ENCODE measurements at places on chromosomes 3 and 15. TPM values are rescaled to one million over a fixed set of nuclear protein-coding genes. Genes with fewer than 3 reads are reported as not detected.

The AP4E1 gene
- total RNA-seq, result 8.0 TPM

DNA sequence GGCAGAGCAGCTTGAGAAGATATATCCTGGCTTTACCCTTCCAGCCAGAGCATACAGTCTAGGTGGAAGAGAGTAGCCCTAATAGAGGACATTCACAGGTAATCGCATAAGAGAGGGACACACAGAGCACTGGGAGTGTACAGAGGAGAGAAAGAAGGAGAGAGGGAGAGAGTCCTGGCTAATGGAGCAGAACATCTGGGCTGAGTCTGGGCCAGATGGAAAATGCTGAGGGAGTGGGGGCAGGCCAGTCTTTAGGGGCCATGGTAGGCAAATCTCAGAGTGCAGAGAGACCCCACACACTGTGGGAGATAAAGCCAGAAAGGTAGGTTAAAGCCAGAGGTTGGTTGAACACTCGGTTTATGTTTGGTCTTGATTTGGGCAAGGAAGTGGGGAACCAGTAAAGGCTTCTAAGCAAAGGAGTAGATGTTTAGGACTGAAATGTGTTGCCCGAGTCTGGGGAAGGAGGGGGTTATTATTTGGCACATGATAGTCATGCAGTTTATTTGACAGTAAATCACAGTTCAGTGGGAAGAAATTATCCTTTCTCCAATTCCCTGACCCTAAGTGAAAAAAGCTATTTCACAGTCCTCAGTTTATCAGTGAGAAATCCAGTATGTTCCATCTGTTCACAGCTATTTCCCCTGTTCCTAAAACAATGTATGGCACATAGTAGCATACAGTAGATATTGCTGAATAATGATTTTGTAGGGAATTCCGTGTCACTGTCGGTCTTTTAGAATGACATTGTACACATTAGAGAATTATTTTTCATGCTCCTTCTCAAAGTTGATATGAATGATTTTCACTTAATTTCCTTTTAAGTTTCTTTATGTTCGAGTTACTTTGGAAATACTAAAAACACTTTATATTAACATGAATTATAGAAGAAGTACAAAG, 45.7 kb downstream of the PDHB start:
- DNase-seq, result no peak

GRCh38 chr3:39013289-39013688, 38.5 kb downstream of the SCN11A start:
- DNase-seq, result no peak

The STAC gene
- 0.30 TPM for total RNA-seq

DNA sequence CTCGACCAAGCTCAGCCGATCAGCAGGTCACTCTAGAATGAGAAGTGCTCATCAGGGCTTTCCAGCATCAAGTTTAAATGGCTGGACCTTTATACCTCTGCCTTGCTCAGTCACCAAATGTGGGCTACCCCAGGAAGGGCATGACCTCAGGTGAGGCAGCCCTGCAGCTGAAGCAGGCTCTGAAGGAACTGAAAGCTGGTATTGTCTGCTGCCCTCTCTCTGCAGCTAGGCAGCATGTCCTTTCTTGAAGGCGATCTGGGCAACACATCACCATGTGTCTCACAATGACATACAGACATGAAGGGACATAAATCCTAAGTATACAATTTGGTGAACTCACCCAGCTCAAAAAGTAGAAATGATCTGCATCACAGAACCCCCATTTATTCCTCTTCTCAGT, 38.7 kb upstream of the ARID3B start:
- no peak for DNase-seq

DNA sequence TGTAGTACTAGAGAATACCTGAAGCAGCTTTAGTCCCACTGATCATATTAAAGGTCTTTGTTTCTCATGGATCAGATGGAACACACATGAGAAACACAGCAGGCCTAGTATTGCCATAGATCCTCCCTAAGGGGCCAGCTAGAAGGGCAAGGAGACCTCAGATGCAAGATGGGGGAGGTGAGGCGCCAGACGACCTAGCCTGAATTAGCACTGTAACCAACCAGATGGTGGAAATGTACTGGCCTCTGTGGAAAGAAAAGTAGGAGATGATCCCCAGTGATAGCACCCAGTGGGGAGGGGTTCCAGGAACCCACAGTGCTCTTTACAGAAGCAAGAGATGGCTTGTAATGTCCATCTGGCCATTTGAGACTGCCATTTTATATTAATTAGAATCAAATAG, 138.2 kb upstream of the ZNF385D start:
- no peak for DNase-seq

The GPR156 gene
- not detected for total RNA-seq

DNA sequence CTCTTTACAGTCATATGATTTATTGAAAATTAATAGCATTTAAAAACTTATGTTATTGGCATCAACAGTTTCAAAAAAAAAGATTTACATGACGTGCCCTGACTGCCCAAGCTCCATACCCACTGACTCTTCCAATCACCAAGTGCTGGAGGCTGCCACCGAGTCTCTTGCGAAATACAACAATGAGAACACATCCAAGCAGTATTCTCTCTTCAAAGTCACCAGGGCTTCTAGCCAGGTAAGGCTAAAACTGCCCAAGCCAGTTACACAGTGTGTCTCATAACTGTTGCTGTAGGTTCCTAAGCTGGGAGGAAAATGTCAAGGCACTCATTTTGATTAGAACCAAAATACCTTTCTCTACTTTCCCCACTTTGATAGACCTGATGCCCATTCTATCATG, 4.5 kb downstream of the FETUB start:
- DNase-seq, result no peak

The SCAANT1 gene
- total RNA-seq, result not detected

- DNase-seq, result no peak
Observed at GRCh38 chr3:9416139-9416780, 18.8 kb downstream of the SETD5 start.

DNA sequence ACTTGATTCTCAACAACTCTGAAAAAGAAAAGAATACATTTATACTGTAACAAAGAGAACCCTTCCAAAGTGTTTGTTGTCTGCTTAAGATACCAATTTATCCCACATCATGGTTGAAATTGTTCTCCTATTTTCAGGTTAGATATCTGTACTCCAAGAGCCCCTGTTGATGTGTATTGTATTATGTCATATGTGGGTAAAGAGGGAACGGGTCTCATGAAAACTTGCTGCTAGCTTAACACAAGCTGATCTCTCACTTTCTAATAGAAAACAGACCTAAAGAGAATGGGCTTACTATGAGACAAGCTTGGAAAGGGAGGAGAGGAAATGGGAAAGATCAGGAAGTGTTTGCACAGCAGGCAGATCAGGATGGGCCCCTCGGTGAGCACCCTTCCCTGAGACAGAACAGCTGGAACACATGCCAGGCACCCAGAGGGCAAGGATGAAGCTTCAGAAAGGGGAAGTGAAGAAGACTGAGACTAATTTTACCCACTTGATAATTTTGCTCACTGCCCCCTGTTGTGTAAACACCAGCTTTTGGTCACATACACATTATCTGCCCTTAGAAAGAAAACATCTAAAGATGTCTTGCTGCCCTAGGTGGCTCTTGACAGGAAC, 747.9 kb upstream of the CCDC54 start:
- no peak for DNase-seq

DNA sequence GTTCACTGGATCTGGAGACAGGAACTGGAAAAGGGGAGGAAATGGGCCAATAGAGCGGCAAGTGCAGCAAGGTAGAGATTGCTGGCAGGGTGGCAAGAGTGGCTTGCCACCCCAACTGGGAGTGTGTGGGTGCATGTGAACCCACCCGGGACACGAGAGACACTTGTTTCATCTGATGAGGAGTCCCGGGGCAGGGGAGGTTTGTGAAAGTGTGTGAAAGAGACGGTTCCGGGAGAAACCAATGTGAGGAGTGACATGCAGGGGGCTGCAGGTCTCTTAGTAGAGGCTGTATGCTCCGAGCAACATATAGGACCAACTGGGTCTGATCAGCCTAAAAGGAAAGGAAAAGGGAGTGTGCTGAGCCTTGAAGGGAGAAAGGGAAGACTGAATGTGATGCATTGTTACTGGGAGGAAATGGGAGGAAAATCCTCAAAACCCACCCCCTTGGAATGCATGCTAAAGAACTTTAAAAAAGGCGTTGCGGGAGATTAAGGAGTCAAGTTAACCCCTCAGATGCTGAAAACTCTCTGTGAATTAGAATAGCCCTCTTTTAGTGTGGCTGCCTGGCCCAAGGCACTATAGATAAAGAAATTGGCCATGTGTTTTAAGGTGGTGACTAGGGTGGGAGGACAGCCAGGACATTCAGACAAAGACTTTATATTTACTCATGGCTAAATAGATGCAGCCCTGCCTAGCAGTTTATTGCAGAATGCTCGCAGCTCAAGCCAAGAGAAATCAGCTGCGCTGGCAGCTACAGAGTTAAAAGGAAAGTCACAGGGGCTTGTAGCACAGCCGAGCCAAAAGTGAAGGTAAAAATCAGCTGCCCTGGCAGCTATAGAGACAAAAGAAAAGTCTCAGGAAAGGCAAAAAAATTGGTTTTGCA, 9.1 kb upstream of the SLC9C1 start:
- no peak for DNase-seq

DNA sequence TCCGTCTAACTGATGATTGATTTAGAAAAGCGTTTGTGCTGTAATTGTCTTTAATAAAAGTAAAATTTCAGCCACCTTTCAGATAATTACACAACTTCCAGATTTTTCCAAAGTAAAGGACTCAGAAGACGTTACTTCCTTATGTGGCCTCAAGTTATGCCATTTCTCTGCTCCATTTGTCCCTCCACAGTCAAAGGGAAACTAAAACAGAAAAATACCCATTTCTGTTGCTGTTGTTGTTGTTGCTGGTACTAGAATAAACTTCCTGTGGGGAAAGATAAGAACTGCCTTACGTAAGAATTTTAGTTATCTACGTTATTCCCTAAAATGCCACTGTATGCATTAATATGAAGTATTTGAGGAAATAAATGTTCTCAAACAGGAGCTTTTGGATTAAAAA, 153.9 kb downstream of the P3H2 start:
- DNase-seq, result no peak

GRCh38 chr3:52537726-52538421, 1.5 kb downstream of the UQCC5 start:
- DNase-seq, result no peak

GRCh38 chr3:128276577-128277183, 123.4 kb downstream of the EEFSEC start:
- DNase-seq, result no peak

DNA sequence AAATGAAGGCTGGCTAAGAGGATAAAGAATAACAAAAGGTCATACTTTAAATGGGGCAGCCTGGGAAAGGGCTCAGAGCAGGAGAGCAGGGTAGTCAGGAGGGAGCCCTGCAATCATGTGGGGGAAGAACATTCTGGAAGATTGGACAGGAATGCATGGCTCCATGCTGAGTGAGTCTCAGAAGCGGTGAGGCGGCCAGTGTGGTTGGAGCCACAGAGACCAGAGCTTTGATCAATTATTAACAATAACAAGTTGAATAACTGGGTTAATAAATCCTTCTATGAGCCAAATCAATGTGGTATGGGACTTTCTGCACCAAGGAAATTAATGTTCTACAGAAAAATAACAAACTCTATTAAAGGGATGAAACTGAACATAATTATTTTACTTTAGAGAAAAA, 57.9 kb upstream of the DCUN1D1 start:
- DNase-seq, result no peak

The AADACL2 gene
- not detected for total RNA-seq

The GATA2 gene
- 11.0 TPM for total RNA-seq

The BSN gene
- 0.55 TPM for total RNA-seq

- DNase-seq, result no peak
Observed at GRCh38 chr3:184203526-184203925, 17.5 kb downstream of the ABCF3 start.

The ADGRG7 gene
- total RNA-seq, result not detected
